ENCODE measurements at places on chromosomes 1 and 21.

DNA sequence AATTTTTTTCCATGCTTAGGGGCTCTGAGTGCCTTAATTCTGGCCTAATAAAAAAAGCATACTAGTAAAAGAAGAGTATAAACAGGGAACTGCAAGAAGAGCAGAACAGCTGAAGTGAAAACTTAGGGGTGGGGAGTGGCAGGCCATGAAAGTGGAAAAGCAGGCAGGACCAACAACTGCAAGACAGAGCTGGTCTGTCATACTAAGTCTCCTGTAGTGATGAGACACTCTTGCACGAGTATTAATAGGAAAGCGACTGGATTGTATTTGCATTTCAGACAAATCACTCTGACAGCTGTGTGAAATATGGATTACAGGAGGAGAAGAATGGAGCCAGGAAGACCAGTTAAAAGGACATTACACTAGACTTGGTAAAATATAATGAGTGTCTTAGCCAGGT, 449.9 kb downstream of the NUF2 start:
- DNase-seq = no peak

DNA sequence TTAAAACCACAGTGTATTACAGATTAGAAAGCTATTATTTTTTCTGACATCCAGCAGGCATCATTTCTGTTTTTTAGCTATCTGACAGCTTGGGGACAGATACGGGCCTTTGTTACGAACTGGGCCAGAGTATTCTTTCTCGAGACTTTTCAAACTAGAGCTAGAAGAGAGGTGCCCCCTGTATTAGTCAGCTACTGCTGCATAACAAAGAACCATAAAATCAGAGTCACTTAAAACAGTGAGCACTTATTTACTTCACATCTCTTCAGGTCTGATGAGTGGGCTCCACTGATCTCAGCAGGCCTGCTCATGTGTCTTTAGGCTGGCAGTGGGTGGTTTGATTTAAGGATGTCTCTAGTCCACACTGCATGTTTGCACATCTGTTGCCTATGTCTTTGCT, 67.8 kb downstream of the BACH1 start:
- no peak for DNase-seq

DNA sequence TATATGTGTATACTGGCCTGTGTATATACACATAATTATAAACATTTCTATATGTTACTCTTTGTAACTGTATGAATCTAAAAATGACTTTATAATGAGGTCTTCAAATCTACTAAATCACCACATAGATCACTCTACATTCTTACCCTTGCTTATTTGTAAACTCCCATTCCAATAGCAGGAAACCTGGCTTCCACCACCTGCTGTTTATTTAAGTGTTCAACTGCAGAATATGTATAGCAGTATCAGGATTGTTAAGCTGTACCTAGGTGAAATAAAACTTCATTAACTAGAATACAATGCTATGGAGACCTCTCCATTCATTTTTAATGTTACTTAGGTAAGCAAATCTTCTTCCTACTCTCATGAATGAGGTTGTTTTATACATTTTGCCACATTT, 1351.1 kb upstream of the B3GALT2 start:
- DNase-seq = no peak

- no peak for DNase-seq
Observed at GRCh38 chr1:180778782-180779398, 133.8 kb upstream of the KIAA1614 start.

- no peak for DNase-seq
Observed at GRCh38 chr1:231721436-231721835, 94.8 kb downstream of the DISC1 start.

DNA sequence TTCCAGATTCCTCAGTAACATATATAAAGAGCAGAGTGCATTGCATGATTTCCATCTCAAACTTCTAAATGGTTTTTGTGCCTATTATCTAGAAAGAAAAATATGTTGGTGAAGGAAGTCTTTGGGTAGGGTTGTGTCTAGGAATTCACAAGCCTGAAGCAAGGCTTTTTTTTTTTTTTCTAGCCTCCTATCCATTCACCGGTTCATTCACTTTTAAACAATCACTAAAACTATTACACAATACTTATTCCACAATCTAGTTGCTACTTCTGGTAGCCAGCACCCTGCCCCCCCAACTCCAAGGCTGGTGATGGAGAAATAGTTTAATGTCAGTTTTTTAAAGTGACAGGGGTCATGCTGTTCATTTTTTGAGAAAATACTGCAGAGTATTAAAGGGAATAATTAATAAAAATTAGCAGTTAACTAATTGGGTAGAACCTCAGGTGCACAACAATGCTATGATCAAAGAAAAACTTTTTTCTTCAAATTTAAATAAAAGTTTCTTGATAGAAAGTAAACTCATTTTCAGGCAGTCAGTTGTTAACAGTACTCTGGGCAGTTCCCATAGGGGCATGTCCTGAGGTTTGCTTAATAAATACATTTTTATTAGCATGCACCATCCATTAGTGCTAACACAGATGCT, 10.9 kb downstream of the IRF2BP2 start:
- no peak for DNase-seq

GRCh38 chr1:31736675-31737074, 27.5 kb downstream of the ADGRB2 start:
- DNase-seq = no peak

DNA sequence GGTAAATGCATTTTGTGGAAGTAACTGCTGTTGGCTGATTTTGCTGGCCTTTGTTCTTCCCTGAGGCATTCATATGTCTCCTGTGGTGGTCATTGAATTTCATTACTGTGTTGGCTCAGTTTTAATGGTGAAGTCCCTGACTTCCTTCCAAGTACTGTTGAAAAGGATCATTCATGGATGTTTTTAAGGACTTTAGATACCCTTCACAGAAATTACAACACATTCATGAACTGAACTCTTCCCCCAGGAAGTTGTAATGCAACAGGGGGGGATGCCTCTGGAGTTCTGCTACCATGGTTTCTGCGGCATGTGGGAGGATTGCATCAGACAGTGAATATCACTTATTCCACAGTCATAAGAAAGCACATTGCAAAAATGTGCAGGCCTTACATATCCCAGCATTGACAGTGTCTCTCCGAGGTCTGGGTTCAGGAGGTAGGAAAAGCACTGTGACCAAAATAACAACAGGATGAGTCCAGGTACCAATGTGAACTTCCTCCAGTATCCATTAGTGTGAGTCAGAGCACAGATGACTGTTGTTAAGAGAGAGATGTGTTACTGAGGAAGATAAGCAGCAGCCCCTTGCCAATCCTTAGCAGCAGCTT, 2.1 kb upstream of the RAB3GAP2 start:
- DNase-seq = no peak

DNA sequence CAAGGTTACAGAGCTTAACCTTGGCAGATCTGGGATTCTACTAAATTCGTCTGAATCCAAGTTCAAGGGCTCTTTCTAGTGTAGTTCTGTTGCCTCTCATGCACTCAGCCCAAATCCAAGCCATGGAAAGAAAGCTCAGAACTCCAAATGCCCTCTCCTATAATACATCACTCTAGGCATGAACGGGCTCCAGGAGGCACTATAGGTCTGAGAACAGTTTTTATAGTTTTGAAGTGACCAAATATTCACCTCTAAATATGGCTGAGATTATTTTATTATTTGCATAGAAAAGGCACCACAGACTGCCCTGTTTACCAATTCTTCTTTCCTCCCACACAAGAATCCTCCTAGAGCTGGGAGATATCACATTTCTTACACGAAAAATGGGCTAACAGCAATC, 327.9 kb upstream of the BEND5 start:
- no peak for DNase-seq

GRCh38 chr1:2582391-2582790, 4.2 kb upstream of the PRXL2B start:
- DNase-seq = no peak

DNA sequence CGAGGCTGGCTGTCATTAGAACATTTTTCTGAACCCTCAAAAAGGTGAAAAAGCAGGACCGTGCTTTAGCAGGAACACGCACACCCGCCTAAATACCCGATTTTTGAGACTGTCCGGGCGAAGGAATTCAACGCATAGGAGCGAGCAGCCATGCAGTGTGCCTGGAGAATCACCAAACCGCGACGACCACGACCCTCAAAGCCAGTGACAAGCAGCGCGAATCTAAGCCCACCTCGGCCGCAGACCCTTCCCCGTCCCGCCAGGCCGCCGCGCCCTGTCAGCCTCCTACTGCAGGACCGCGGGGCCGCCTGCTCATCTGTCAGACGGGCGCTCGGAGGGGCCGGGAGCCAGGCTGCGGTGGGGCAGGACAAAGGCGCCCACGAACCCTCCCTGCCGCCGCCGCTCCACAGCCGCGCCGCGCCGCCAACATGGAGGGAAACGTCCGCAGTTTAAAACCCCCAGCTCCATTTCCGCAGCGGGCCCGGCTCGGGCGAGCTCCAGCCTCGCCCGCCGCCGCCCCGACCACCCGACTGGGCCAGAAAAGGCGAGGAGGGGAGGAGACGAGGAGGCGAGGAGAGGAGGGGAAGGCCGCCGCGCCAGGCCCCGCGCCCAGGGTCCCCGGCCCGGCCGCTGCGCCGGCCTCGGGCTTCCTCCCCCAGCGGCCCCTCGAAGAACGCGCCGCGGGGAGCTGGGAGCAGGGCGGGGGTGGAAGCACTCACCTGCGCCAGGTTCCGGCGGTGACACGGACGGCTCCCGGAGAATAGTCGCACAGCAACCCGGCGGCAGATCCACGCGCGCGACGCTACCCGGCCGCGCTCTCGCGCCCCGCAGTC, at the start of gene LBR:
Gene LBR, minus strand, starts transcription at position 804 of the 833 bp plus-strand sequence. CDS start 3,963 bp downstream, outside the sequence.
- no peak for DNase-seq

Measured in stimulated activated CD4-positive, alpha-beta T cell treated with anti-CD3 and anti-CD28 coated beads, Interleukin-2, amount 100 ng/mL, for 48 hours (primary cell).